Muscle of back (tissue), 13 donors: ENCODE measurements at places on chromosomes 6 and 20.

- DNase-seq, result peak; percentile 70
Measured at GRCh38 chr20:43963872-43964791, 49.5 kb downstream of the TOX2 start.

DNA sequence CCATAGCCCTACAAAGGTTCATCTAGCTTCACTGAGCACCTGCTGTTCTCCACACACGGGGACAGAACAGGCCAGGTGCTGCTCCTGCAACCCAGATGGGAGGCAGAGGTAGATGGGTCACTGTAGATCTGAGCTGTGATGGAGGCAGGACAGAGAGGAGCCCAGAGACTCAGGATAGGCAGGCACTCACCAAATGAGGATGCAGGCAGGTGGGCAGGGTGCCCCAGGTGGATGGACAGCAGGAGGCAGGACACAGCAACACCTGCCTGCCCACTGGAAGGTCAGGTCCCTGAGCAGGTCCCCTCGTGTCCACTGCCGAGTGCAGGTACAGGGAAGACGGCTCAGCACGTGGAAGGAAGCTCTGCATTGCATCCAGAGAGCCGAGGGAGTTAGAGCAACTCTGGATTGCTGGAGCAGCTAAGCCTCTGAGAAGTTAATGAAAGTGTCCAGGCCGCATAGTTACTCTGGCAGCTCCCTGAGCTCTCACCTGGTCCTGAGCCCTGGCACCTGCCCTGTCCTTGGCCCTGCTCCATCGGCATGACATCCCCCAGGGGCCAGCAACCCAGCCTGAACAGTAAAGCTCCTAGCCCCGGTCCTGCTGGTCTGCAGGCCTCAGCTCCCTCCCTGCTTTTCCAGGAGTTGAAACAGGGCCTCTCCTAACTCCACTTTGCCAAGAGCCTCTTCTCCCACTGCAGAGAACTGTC lies 4.9 kb upstream of the YTHDF1 start:
- no peak for DNase-seq

DNA sequence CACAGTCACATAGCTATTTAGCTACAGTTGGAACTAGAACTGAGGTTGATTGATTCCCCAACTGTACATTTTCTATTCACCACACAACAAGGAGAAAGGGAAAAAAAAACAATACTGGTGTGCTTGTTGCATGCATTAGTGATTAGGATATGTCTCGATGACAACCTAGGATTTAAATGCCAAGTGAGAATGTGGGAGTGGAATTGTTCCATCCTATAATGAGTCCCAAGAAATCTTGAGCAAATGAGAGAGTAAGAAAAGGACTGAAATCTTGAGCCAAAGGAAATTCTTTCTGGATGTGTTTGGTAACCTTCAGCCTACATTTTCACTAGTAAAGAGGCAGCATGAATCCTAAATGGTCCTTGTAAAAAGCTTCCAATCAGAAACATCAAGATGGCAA lies 232.7 kb downstream of the HIVEP2 start:
- DNase-seq, result no peak

DNA sequence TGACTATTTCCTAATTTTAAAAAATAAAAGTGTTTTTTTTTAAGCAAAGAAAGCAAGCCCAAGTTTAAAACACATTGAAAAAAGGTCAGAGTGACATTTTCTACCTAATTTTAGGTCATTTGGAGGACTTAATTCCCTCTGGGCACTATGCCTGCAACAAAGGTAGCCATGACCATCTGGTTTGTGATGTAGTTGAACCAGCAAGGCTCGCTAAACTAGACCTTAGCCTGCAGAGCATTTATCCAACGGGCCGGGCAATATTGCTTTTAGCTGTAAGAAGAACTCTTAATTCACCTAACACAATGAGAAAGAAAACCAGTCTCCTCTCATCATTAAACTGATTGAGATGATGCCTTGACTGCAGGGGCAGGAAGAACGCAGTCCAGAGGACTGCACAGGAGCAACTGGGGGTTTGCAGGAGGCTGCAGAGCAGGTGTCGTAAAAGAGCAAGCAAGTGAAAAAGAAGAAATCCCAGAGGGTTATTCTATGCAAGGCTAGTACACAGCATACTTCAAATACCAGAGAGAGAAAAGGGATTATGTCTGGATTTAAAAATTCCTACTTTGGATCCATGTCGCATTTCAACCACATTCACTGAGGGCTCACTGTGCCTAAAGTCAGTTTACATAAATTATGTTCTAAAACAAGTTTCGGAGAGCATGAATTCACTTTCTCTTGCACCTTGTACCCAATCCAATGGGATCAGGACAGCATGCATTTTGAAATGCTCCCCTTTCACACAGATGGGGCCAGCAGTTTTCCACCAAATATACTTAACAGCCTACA lies 12.8 kb downstream of the TRAF3IP2 start:
- peak; percentile 65 for DNase-seq

- peak; percentile 23 for DNase-seq
Measured at GRCh38 chr6:80280262-80281010, 174.0 kb downstream of the BCKDHB start.
